ENCODE measurements at places on chromosomes 6 and 20.

GRCh38 chr6:150813993-150814359, 51.5 kb upstream of the MTHFD1L start:
- DNase-seq = no peak

DNA sequence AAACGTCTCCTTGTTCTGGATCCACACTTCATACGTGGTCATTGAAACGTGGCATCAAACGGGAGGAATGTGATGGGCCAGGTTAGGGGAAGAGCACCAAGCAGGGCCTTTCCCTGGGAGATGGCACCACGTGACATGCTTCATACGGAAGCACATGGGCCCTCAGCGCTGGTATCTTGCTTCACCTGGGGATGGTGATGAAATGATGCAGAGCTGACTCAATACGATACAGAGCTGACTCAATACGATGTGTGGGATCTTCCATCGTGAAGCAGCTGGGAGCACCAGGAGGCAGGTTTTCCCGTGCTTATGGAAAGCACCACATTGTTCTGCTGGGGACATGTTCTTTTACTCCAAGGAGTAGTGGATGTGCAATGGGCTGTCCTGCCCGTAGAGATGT, 22.5 kb upstream of the TAGAP start:
- DNase-seq = no peak

DNA sequence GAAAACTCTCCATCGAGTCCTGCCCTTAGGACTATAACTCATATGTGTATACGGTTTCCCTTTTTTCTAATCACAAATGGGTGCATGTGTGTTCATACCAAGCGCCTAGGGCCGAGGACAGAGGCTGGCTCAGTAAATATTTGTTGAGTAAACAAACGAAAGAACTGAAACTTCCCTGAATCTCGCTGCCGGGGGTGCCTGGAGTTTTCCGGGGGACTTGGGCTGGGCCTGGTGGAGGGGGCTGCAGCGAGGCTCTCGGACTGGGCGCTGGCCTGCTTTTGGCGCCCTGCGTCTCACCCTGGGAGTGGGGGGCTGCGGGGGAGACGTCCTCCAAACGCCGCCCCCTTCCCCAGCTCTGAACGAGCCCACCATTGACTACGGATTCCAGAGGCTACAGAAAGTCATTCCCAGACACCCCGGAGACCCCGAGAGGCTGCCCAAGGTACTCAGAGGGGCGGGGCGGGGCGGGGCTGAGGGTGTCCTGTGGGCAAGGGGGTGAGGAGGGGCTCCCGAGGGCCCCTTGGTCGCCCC, 49.0 kb downstream of the CPXM1 start:
- DNase-seq = no peak

GRCh38 chr6:8108031-8108660, 5.8 kb upstream of the EEF1E1 start:
- peak; percentile 74 for DNase-seq

DNA sequence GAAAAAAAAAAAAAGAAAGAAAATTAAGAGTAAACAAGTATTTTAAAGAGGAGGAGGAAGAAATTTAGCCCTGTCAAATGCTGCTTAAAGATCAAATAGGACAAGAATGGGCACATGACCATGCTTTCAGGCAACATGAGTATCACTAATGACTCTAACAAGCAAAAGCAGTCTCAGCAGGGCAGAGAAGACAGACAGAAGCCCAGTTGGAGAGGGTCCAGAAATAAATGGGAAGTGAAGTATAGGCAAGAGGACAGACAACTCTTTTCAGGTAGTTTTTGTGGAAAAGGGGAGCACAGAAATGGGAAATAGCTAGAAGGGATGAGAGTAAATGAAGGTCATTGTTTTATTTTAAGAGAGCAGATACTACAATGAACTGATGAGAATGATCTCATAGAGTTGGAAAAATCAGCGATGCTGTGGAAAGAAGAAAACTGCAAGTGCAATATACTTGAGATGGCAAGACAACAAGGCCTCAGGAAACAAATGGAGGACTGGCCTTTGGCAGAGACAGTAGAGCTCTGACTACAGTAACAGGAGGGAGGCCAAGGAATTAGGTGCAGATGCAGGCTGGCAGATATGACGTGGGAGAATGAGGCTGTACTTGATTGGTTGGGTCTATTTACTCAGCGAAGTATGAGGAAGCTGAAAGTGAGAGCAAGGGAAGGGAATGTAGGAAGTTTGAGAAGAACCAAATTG, 40.3 kb downstream of the KIF6 start:
- DNase-seq = no peak

DNA sequence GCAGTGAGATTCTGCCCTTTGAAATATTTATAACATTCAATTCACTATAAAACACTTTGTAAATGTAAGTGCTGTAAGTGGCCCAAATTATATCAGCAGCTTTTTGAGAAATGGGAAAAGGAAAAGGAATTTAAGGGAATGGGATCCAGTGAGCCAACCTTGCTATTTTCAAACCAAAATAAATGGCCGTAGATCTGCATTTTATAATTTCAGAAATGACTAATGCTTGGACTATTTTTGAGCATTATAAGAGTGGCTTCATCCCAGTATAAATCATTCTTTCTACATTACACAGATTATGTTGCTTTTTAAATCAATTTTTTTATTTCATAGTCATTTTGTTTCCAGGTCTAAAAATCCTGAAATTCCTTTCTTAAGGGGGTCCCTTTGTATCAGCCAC, 49.2 kb downstream of the ANKRD6 start:
- DNase-seq = no peak

DNA sequence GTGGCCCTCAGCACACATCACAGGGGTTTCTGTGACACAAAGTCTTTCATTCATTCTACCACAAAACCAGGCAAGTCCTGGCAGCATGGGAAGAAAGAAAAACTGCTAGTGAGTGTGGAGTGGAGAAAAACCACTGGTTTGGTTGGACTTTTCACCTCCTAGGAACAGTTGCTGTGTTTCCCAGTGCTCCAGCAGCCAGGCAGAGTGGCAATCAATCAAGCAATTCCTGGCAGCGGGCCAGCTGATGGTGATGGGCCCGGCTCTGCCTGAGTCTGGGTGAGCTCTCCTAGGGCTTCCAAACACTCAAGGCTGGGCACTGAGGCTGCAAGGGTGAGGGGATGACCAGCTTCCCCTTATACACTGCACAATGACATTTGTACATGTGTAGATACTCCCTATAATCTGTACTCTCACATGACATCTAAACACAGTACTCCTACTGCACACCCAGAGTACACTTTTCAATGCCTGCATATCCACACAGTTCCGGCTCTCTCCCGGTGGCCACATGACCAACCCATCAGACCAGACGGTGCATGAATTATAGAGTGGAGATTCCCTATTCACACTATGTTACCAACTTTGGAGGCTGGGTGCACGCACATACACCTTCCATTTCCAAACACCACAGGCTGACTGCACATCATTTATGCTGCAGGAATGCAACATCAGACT, 156.6 kb downstream of the UNC5CL start:
- DNase-seq = no peak

- no peak for DNase-seq
These were observed 510.5 kb upstream of the MAP3K7 start for GRCh38 chr6:91097364-91097763.

DNA sequence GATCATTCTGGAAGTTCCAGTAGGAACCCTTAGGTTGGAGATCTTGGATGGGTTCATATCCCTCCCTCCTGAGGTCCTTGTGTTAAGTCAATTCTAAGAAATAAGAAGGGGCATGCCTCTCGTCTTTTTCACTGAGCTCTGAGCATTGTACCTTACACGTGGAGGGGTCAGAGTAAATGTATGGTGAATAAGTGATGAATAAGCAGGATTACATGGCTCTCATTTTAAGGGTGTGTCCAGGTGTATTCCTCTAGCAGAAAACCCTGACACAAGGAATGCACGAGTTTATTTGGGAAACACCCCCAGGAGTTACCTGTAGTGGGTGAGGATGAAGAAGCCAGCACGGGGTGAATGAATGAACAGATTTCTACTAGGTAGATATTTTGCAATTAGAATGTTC, 400.2 kb downstream of the KIF16B start:
- DNase-seq = no peak

DNA sequence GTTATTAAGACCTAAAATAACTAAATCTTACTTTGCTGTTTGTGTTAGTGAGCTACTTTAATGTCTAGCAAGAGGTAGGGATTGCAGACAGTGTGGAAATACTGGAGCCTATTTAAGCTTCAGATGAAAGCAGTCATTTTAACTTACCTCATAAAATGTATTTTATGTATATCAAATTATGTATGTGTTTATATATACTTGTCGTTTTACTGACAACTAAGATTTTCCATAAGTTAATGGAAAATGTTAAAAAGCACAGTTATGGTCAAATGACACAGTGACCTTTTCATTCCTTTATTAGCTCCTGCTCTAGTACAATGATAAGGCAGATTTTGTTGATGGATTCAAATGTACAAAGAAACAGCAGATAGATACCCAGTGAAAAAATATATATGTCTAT, 34.6 kb downstream of the QKI start:
- no peak for DNase-seq

GRCh38 chr6:143594647-143595046, 83.1 kb upstream of the PHACTR2 start:
- no peak for DNase-seq

DNA sequence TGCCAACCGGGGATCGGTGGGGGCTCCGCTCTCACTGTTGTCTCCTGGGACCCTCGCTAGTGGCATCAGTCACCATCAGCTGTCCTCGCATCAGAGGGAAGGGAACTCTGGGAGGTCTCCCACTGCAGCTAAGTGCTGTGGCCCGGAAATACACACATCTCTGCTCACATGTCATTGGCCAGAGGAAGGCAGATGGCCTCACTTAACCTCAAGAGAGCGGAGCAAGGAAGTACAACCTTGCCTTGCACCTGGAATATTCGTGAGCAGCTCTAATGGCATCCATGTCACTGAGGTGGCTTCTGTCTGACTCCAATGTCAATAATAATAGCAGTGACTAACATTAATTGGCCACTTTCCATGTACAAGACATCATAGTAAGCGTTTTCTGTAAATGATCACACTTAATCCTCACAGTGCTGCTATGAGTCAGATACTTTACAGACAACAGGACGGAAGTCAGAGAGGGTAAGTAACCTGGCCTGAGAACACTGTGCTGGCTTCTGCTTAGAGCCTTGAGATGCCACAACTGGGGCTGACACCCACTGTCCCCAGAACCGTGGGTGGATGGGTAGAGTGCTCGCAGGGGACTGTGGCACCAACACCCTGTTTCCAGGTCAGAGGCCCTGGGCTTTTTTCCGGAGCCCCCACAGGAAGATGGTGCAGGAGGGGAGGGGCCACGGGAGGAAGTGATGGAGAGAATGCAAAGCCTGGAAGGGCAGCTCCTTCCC, 6.0 kb downstream of the LHFPL5 start:
- no peak for DNase-seq

- DNase-seq = no peak
These were observed 57.3 kb downstream of the TRAF3IP2 start for GRCh38 chr6:111548368-111548767.

DNA sequence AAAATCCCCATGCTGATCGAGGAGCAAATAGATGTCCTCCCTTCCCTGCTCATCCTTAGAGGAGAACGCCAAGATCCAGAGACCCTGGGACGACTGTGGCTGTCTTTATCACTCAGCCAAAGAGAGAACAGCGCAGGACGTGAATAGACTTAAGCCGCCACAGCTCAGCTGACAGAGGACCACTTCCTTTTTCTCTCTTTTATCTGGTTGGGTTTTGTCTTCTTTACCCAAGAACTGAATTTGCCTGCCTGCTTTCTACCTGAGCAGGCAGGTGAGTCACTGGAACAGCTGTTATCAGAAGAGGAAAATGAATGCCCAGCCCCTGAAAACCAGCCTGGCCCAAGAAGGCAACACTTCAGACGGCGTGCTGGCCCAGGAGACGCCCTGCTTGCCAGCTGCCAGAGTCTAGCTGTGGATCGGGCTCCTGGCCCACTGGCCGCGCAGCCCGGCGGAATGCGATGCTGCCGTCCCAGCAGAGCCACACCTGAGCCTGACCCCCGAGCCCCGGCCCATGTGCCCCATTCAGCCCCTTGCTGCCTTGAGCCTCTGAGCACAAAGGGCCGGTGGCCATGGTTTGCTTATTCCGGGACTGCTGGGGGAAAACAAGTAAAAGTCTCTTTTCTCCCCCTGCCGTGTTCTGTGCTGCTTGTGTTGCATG, 82.1 kb downstream of the TCP11 start:
- no peak for DNase-seq

DNA sequence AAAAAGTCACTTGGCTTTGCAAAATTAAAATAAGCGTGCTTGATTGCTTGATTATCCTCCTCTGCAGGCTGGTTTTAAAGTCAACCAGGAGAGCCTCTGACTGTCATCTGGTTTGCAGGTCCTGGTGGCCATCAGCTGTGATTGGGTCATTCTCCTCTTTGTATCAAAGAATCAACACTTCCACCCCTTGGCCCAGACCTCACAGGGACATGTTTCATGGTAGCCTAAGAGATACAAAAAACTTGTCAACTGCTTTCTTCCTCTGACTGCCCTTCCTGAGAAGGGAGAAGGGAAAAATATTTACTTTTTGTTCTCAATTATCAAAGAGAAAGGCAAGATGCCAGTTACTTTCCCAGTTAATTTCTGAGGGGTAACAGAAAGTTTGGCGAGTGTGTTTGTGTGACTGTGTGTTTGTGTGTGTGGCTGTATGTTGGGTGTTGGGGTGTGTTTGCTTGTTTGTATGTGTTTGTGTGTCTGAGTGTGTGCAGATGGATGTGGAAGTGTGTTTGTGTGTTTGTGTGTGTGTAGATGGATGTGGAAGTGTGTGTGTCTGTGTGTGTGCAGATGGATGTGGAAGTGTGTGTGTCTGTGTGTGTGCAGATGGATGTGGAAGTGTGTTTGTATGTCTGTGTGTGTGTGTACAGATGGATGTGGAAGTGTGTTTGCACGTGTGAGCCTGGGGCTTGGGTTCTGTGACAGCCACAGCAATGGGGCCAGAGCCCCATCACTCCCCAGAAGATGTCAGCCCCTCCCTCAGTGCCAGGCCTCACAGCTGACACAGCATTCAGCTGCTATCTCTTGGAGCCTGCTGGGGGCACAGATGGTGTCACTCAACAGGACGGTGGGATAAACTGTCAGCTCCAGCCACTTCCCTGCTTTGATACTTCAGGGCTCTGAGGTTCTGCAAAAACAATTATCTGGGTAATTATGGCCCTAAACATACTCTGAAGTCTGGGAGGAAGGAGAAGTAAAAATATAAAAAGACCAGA, 98.6 kb upstream of the RNF24 start:
- no peak for DNase-seq

DNA sequence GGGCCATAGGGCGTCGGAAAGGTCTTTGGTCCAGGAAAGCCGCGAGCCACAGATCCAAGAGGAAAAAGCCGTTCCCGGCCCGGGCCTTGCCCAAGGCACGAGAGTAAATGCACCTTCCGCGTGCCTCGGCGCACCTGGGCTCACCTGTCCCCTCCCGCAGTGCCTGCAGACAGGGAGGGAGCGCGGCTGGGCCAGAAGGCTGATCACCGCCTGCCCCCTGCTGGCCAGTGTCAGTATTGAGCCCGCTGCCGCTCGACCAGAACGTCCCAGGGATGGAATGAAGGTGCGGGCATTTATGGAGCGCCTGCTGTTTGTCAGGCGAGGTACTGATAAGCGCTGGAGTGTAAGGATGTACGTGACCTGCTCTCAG, 679 bp upstream of the LPIN3 start:
- DNase-seq = no peak

DNA sequence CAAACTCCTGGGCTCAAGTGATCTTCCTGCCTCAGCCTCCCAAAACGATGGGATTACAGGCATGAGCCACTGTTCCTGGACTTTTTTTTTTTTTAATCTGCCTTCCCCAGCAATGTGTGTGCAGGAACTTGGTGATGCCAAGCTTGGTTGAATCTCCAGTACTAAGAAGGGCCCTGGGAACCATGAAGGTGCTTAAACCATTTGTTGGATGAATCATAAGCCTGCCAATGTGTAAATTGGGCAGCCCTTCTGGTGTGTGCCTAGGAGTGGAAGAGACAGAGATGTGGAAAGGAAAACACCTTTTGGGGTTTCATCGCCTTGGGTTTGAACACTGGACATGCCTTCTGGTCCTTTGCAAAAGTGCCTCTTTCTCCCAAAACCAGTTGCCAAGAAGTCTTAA, 7.1 kb upstream of the SPO11 start:
- no peak for DNase-seq

Measured in amniotic stem cell (primary cell).